ENCODE measurements at places on chromosomes 4 and X. TPM values are rescaled to one million over a fixed set of nuclear protein-coding genes. Genes with fewer than 3 reads are reported as not detected.

The HTR2C gene
- not detected for total RNA-seq

The DGKK gene
- total RNA-seq = not detected

The AMER1 gene
- total RNA-seq = 3.4 TPM

The SRP72 gene
- 165 TPM for total RNA-seq

The KDR gene
- total RNA-seq = not detected

DNA sequence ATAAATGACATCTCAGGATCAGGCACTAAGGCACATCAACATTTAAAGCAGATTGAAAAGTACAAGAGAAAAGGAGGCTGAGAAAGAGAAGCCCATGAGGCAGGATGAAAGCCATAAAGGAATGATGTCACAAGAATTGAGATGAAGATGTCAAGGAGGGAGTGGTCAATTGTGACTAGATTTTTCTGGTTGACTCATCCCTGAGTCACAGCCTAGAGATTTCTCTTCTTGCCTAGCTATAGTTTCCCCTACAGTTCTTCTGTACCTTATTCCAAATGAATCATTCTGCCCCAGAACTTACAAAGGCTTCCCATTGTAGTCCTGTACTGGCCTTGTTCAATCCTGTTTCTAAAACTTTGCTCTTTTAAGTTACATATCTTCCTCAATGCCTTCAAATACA lies 3.4 kb upstream of the USP53 start:
- peaks cover 2% of the 10 kb centered on the region for H3K36me3 ChIP-seq
- DNase-seq = peak; percentile 79
- H3K27me3 ChIP-seq = no peaks in the 10 kb centered on the region
- peak overlapping the region; percentile 7 for H3K4me3 ChIP-seq
- H3K4me1 ChIP-seq = peaks cover 50% of the 10 kb centered on the region

- no peak overlapping the region for H3K4me3 ChIP-seq
- H3K27ac ChIP-seq = no peak overlapping the region
- DNase-seq = no peak
- no peaks in the 10 kb centered on the region for H3K36me3 ChIP-seq
- no peaks in the 10 kb centered on the region for H3K4me1 ChIP-seq
These were observed 73.9 kb downstream of the AMOT start for GRCh38 chrX:112766774-112767173.

GRCh38 chrX:129781134-129781672 lies 1.5 kb downstream of the SASH3 start:
- H3K36me3 ChIP-seq = peaks cover 64% of the 10 kb centered on the region
- H3K27ac ChIP-seq = peak overlapping the region; percentile 95
- peak; percentile 93 for DNase-seq

GRCh38 chrX:107146670-107147069 lies 28.0 kb upstream of the RBM41 start:
- DNase-seq = no peak
- no peak overlapping the region for H3K4me3 ChIP-seq

- no peak for DNase-seq
- H3K27ac ChIP-seq = no peak overlapping the region
- peaks cover 20% of the 10 kb centered on the region for H3K36me3 ChIP-seq
- no peaks in the 10 kb centered on the region for H3K27me3 ChIP-seq
These were observed 75.5 kb downstream of the NYX start for GRCh38 chrX:41522671-41523070.

DNA sequence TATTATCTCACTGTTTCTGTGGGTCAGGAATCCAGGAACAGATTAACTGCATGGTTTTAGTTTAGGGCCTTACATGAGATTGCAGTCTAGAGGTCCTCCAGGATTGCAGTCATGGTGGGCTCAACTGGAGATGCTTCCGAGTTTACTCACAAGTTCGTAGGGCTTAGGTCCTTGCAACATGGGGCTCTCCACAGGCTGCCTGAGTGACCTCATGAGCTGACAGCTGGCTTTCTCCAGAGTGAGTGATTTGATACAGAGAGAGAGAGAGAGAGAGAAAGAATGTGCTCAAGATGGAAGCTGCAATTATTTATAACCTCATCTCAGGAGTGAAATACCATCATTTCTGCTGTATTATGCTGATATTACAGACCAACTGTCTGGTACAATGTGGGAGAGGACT lies 168.9 kb downstream of the GPAT3 start:
- H3K4me1 ChIP-seq = no peaks in the 10 kb centered on the region
- no peaks in the 10 kb centered on the region for H3K27me3 ChIP-seq
- no peak overlapping the region for H3K27ac ChIP-seq
- H3K36me3 ChIP-seq = no peaks in the 10 kb centered on the region
- no peak overlapping the region for H3K4me3 ChIP-seq

DNA sequence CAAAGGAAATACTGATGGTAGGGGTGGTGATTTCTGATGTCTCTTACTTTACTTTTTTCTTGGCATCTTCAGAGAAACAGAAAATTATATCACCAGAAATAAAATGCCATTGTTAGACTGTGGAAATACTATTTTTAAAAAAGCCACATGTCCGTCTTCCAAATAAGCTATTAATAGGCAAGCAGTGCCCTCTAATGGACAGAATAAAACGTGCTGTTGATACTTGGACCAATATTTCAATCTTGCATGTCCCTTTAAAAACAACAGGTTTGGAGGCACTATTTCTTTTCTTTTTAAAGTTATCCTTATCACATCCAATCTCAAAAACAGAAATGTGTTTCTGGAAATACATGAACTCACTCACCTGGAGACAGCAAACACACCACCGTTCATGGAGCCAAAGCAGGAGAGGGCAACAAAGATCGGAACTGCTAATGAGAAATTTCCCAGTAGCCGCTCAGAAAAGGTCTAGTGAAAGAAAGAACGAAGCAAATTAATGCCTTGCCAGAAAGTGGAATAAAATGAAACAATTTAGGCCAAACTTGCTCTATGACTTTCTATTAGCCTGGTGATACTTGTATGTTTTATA lies 59.2 kb downstream of the SLC7A11 start:
- H3K4me3 ChIP-seq = no peak overlapping the region
- DNase-seq = no peak
- no peak overlapping the region for H3K27ac ChIP-seq
- H3K27me3 ChIP-seq = no peaks in the 10 kb centered on the region
- no peaks in the 10 kb centered on the region for H3K4me1 ChIP-seq

GRCh38 chrX:39693298-39693697 lies 404.5 kb downstream of the BCOR start:
- peaks cover 5% of the 10 kb centered on the region for H3K27me3 ChIP-seq
- DNase-seq = no peak
- H3K4me1 ChIP-seq = no peaks in the 10 kb centered on the region

DNA sequence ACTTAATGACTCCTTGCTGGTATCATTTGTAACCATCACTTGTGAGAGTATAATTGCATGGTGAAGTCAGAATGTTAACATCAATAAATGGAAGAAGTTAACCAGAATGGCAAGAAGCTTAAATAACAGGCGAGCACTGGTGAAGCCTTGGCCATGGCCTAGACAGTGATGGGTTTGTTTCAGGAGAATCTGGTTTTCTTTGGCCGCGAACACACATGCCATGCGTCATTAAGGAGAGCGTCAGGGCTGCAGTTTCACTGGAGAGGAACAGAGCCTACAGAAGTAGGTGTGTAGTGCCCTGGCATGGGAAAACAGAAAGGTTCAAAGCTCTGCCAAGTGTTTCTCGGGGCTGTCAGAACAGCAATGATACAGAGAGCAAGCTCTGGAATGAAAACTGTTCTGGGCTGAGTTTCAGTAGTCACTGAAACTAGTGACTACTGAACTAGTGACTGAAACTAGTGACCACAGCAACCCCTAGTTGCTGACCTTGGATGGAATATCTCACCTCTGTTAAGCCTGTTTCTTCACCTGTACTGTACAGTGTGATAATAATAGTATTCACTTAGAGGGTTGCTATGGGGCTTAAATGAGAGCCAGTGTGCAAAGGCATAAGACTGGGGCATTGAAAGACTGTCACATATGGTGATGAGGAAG lies 93.8 kb downstream of the C4orf51 start:
- DNase-seq = no peak
- no peaks in the 10 kb centered on the region for H3K27me3 ChIP-seq
- no peak overlapping the region for H3K4me3 ChIP-seq
- peaks cover 56% of the 10 kb centered on the region for H3K36me3 ChIP-seq
- peak overlapping the region; percentile 22 for H3K27ac ChIP-seq

- no peak for DNase-seq
- H3K36me3 ChIP-seq = peaks cover 14% of the 10 kb centered on the region
- H3K4me1 ChIP-seq = peaks cover 48% of the 10 kb centered on the region
- peak overlapping the region; percentile 46 for H3K27ac ChIP-seq
- no peaks in the 10 kb centered on the region for H3K27me3 ChIP-seq
- no peak overlapping the region for H3K4me3 ChIP-seq
These were observed 3.8 kb downstream of the MAEA start for GRCh38 chr4:1293531-1293941.

DNA sequence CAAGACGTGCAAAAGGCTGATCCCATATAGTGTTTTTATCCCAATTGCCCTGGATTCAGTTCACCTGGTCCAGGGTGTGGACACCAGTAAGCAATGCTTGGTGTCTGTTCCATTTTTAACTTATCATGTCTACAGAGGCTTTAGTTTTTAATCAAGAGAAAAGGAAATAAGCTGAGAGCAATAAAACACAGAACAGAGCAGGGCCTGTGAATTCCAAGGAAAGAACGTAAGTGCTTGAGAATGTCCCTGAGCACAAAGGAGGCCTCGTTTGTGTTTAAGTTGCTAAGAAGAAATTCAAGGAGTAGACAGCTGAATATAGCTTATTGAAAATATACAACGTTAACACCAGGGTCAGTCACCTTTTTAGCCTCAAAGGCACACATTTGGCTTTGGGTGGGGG lies 191.3 kb downstream of the GPC3 start:
- DNase-seq = no peak
- H3K4me3 ChIP-seq = no peak overlapping the region
- H3K27ac ChIP-seq = no peak overlapping the region
- no peaks in the 10 kb centered on the region for H3K4me1 ChIP-seq
- no peaks in the 10 kb centered on the region for H3K36me3 ChIP-seq

GRCh38 chr4:113636877-113637276 lies 124.7 kb downstream of the CAMK2D start:
- H3K27me3 ChIP-seq = no peaks in the 10 kb centered on the region
- peak; percentile 29 for DNase-seq
- H3K36me3 ChIP-seq = peaks cover 24% of the 10 kb centered on the region
- H3K4me1 ChIP-seq = peaks cover 52% of the 10 kb centered on the region

- H3K36me3 ChIP-seq = no peaks in the 10 kb centered on the region
- DNase-seq = no peak
These were observed 26.9 kb downstream of the GK2 start for GRCh38 chr4:79381161-79381560.

Data from activated CD8-positive, alpha-beta T cell treated with anti-CD3 and anti-CD28 coated beads for 36 hours (primary cell).